GM23248 (cell line): ENCODE measurements at places on chromosomes 4 and X.

DNA sequence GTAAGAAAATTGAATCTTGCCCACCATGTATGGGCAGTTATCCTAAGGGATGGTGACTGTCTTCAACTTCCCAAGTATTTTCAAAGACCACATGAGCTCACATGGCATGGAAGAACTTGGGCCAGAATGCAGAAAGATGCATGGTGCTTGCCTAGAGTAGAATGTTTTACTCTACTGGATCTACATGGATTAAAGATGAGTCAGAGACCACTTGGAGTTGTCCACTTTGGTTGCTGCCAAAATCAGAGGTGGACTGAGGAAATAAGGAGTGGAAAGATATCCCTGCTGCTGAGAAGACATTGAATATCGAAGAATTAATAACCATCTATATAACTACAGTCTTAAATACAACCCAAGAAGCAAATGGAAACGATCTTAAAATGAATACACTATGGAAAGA lies 498.1 kb downstream of the NLGN4X start:
- DNase-seq = no peak

GRCh38 chr4:94515365-94515764 lies 63.6 kb downstream of the PDLIM5 start:
- no peak for DNase-seq

DNA sequence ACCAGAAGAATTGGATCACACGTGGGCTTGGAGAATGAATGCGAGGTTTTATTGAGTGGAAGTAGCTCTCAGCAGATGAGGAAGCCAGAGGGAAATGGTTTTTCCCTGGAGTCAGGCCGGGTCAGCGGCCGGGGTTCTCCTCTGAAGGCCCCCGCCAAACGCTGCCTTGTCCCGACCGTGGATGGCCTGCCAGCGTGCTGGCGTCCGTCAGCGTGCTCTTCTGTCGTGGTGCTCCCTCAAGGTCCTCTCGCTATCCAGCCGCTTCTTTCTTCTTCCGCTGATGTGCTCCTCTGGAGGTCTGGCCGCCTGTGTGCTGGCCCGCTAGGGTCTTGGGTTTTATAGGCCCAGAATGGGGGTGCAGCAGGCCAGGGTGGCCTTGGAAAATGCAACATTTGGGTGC lies 632.2 kb downstream of the TRAM1L1 start:
- DNase-seq = no peak

DNA sequence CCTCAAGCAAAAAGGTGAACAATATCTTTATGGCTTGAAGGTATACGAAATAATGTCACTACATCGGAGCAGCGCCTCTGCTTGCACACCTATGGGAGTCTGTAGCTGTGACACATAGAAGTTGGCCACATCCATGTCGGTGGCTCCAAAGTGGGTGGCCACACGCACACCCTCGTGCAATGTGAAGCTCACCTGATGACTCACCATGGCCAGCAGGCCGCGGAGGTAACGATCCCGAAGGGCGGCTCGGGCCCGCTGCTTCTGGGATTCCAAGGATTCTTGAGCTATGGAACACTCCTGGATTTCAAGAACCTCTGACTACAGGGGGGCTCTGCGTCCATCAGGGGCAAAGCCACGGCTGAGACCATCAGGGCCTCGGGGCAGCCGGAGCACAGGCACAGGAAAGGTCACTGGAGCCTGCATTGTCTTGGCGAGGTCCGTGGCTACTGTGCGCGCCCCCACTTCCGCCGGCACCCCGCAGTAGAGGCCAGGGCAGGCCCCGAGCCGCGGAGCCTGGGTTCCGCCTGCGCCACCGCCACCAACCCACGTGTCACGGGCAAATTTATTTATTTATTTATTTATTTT lies 25.2 kb downstream of the NYX start:
- no peak for DNase-seq

- no peak for DNase-seq
Measured at GRCh38 chrX:42098900-42099299, 175.5 kb upstream of the CASK start.

GRCh38 chr4:38084877-38085711 lies 124.9 kb downstream of the PTTG2 start:
- peak; percentile 48 for DNase-seq

DNA sequence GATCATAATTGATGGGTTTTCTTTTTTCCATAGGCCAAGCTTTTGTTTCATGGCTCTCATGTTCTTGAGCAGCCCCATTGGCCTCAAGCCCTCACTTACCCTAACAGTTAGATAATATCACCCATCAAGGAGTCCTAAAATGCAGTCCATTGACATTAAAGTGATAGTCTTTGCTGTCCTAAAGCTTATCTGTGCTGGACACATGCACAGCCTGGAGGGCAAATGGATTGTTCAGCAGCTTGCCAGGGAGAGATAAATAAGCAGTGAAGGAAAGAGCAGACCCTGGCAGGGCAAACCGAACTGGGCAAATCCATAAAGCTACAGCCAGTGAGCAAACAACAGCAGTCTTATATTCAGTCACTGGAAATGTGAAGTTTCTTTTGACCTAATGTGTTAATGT lies 199.6 kb upstream of the MID1 start:
- DNase-seq = peak; percentile 24

DNA sequence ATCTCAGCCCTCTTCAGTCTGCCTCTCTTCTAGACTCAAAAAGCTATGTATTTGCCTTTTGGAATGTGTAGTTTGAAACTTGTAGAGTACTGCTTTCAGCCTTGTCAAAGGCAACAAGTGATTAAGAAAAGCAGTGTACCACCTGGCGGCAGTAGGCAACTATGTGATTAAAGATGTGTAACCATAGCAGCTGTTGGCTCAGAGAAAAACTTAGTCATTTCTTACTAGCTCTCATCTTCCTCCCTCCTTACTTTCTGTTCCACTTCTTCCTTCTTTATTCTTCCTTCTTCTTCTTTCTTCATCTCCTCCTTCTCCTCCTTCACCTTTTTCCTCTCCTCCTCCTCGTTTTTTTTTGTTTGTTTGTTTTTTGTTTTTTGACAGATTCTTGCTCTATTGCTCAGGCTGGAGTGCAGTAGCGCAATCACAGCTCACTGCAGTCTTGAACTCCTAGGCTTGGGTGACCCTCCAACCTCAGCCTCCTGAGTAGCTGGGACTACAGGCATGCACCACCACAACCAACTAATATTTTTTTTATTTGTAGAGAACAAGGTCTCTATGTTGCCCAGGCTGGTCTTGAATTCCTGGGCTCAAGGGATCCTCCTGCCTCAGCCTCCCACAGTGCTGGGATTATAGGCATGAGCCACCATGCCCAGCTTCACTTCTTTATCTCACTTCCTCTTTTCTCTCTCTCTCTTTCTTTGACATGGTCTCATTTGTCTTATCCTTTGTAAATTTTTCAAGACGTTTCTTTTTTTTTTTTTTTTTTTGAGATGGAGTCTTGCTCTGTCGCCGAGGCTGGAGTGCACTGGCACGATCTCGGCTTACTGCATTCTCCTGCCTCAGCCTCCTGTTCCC lies 32.6 kb downstream of the ABHD18 start:
- peak; percentile 38 for DNase-seq

DNA sequence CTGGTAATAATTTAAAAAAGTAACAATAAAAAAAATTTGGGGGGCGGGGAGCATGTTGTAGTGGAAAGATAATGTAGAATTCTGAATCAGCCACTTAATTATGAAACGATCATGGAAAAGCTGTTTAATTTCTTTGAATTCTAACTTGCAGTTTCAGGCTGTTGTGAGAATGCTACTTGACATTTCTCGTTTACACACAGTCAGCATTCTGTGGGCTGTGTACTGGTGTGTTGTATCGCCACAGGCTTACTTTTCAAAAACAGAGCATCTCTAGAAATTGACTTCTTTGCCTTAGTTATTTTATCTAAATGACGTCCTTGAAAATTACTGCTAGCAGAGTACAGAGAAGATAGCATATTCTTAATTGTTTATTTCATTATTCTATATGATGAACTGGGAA lies 350.4 kb downstream of the FSTL5 start:
- DNase-seq = no peak

- no peak for DNase-seq
Measured at GRCh38 chr4:75630937-75631329, 605 bp upstream of the CDKL2 start.

- no peak for DNase-seq
Measured at GRCh38 chr4:90215286-90215685, 88.1 kb downstream of the CCSER1 start.
